Small intestine (tissue), 16 donors: ENCODE measurements at places on chromosomes 11 and 22.

- DNase-seq, result no peak
These were observed 110.3 kb upstream of the CLPB start for GRCh38 chr11:72544589-72544988.

- no peak for DNase-seq
These were observed 9.8 kb upstream of the DSCAML1 start for GRCh38 chr11:117806846-117807245.

DNA sequence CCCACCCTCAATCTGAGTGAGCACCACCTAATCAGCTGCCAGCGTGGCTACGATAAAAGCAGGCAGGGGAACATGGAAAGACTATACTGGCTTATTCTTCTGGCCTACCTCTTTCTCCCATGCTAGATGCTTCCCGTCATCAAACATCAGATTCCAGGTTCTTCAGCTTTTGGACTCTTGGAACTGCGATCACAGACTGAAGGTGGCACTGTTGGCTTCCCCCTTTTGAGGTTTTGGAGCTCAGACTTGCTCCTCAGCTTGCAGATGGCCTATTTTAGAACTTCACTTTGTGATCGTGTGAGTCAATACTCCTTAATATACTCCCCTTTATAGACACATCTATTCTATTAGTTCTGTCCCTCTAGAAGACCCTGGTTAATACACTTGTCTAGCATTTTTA, 543.7 kb upstream of the RAG2 start:
- DNase-seq, result no peak

- DNase-seq, result no peak
These were observed 899 bp upstream of the KLHDC7B start for GRCh38 chr22:50544746-50545253.

GRCh38 chr11:100680070-100680469, 7.0 kb upstream of the ARHGAP42 start:
- DNase-seq, result no peak

DNA sequence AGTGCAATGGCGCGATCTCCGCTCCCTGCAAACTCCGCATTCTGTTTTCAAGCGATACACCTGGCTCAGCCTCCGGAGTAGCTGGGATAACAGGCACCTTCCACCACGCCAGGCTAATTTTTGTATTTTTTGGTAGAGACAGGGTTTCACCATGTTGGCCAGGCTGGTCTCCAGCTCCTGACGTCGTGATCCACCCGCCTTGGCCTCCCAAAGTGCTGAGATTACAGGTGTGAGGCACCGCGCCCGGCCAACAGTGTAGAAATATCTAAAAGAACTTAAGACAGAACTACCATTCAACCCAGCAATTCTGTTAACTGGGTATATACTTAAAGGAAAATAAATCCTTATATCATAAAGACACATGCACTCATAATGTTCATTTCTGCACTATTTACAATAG, 335.3 kb upstream of the LUZP2 start:
- no peak for DNase-seq

DNA sequence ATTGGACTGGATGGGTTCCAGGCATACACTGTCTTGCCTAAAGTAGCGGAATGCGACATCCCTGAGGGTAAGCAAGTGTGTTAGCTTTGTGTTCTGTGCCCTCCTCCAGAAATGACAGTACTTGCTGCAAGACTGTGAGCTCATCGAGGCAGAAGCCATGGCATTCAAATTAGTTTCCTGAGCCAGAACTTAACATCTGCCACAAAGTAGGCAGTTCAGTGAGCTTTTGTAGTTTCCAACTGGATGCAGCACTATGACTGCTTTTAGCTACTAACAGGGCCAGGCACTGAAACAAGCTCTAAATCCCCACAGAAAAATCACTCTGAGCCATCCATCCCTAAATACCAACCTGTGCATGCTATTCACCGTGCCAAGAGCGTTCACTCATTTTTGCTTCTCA, 1.2 kb upstream of the FAR1 start:
- DNase-seq, result no peak

DNA sequence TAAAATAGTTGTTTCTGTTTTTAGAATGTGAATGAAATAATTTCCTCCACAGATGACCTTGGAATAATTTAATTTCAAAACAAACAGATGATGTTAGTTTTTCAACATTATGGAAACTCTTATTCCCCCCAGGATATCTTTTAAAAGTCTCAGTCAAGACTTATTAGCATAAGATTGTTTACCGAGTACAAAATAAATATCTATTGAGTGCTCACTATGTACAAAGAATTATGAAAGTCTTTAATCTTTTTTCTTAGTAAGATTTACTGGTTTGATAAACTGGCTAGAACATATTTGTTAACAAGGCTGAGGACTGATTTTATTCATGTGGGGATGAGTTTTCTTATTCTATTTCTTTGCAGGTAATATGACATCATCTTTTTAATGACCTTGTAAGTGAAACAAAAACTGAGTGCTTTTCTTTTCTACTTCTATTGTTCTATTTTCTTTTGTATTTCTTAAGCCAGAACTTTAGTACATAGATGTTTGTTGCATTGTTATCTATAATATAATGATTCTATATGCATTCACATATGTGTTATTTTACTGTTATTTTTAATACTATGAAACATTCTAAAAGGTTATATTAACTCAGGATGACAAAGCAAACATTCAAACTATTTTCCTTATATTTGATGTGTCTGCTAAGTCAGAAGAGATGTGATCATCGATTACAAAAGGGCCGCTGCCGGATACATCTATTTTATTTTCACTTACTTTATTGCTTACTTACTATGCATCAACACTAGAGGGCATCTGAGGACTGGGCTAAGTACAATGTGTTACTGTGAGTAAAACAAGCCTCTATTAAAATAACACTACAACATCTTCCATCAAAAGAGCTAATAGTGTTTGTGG, 111.0 kb upstream of the ARHGAP42 start:
- DNase-seq, result peak; percentile 66

GRCh38 chr11:7677796-7678201, 4.5 kb upstream of the CYB5R2 start:
- DNase-seq, result no peak

DNA sequence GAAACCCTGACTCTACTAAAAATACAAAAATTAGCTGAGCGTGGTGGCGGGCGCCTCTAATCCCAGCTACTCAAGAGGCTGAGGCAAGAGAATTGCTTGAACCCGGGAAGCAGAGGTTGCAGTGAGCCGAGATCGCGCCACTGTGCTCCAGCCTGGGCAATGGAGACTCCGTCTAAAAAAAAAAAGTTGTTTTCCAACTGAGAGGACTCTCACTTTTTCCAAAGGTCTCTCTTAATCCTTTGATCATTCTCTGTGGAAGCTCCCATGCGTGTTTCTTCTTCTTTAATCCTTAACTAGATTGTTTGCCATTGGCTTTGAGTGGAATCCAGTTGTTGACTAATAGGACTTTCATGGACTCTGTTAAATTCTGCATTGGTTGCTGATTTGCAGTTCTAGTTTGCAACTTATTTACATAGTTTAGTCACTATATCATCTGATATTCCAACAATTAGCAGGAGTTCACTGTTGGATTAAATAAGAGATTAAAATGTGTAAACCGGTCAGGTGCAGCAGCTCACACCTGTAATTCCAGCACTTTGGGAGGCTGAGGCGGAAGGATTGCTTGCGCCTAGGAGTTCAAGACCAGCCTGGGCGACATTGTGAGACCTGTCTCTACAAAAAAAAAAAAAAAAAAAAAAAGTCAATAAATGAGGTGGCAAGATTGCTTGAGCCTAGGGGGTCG, 79.7 kb downstream of the C22orf31 start:
- DNase-seq, result no peak

- DNase-seq, result no peak
These were observed 4.5 kb downstream of the TAF6L start for GRCh38 chr11:62775646-62776045.

GRCh38 chr11:130409594-130410388, 18.6 kb downstream of the ADAMTS8 start:
- no peak for DNase-seq

DNA sequence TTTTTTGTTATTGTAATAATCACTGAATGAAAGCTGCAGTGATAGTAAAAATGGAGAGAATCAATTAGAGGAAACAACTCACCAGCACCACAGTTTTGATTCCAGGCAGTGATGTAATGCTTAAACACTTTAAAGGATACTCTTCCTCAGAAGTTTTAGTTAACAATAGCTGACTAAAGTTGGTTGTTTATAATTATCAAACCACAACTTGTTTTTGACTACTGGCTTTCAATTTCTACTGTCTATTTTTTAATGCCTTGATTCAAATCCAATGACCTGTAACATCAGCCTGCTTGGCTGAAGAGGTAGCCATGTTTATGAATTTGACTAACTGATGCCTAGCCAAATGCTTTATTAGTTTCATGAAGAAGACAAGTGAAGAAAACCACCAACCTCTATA, 18.2 kb upstream of the CASP12 start:
- peak; percentile 16 for DNase-seq

DNA sequence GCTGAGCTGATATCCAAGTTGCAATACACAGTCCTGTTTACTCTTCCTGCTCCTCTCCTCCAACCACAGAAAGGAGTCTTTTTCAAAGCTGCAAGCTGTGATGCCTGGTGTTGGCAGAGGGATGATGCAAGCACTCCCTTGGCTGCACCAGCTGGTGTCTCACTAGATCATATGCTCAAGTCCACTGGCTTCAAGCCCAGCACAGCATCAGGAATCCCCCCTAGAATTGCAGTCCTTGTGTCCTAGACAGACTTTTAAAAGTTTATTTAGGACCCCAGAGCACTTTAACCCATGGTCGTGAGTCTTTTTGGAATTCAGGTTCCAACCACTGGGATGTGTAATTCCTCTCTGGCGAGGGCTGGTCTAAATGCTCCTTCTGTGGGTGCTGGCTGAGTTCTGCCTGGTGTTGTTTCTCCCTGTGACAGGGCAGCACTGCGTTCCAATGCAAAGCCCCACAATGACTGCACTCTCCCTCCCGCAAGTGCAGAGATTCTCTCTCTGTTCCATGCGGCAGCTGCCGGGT, 1.9 kb upstream of the HEPN1 start:
- DNase-seq, result no peak

DNA sequence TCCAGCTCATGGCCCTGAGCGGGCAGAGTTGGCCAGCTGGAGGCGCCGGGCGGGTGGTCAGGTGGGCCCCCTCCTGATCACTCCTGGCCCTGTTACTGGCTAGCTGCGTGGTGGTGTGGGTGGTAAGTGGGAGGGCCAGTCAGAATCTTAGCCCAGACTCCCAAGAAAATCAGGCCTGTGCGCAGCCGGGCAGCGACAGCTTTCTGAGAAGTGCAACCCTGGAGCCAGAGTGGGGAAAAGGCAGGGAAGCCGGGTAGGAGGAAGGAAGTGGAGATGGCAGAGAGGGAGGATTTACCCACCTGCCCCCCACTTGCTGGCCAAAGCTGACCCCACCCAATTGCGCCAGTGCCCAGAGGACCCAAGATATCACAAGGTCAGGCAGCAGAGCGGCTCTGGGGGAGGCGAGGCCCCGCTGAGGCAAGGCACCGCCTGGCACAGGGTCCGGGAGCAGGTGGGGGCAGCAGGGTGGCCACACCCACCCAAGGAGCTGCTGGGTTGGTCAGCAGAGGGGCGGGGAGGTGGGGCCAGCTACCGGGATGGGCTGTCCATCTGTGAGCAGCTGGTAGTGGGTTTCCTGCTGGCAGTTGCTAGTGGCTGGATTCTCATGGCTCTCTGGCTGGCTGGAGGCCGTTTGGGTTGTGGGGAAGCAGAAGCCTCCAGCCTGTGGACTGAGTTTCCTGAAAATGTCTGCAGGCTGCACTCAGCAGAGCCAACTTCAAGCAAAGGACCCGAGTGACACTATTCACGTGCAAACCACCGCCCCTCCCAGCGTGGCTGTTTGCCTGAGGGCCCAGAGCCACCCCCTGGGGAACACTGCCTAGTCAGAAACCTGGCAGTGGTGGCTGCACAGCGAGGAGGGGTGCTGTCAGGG, 196.4 kb downstream of the IGLL1 start:
- DNase-seq, result peak; percentile 31

DNA sequence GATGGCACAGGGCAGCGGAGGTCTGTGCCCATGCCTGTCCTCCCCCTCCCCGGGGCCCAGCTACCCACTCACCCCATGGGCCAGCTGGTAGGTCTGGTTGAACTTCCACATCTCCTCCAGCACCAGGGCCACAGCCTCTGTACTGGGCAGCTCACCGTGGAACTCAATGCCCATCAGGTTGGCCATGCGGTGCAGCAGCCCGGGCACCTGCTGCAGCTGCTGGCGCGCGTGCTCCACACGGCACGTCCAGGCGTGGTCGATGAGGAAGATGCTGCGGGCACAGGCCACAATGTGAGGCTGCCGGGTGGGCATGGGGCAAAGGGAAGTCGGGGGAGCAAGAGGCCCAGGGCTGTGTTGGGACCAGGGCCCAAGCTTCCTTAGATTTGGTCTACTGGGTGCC, 6.3 kb downstream of the TTLL12 start:
- no peak for DNase-seq

GRCh38 chr11:66230156-66230555, 38.3 kb upstream of the RAB1B start:
- DNase-seq, result no peak

- no peak for DNase-seq
These were observed 44.2 kb downstream of the TENM4 start for GRCh38 chr11:79396674-79397073.
